ENCODE measurements at places on chromosomes 13 and 19. TPM values are rescaled to one million over a fixed set of nuclear protein-coding genes. Genes with fewer than 3 reads are reported as not detected.

The GAS6 gene
- 207 TPM for total RNA-seq

The ZNF730 gene
- total RNA-seq, result not detected

The PLK5 gene
- not detected for total RNA-seq

The GZMM gene
- total RNA-seq, result not detected

The B3GLCT gene
- 6.5 TPM for total RNA-seq
